ENCODE measurements at places on chromosomes 3 and 15. TPM values are rescaled to one million over a fixed set of nuclear protein-coding genes. Genes with fewer than 3 reads are reported as not detected.

GRCh38 chr3:57079474-57079831 lies 19.0 kb downstream of the SPATA12 start:
- no peak overlapping the region for H3K4me3 ChIP-seq
- no peaks in the 10 kb centered on the region for H3K36me3 ChIP-seq
- H3K27ac ChIP-seq, result no peak overlapping the region
- peaks cover 35% of the 10 kb centered on the region for H3K27me3 ChIP-seq

- no peaks in the 10 kb centered on the region for H3K4me1 ChIP-seq
- H3K4me3 ChIP-seq, result no peak overlapping the region
- H3K36me3 ChIP-seq, result no peaks in the 10 kb centered on the region
- H3K27me3 ChIP-seq, result peaks cover 8% of the 10 kb centered on the region
These were observed 12.4 kb upstream of the CEP152 start for GRCh38 chr15:48823237-48823636.

Gene POLQ
- 0.72 TPM for total RNA-seq

Gene XCR1
- total RNA-seq, result not detected

Gene THOC7
- 37.3 TPM for total RNA-seq

Data from CD4-positive, CD25-positive, alpha-beta regulatory T cell (primary cell).